Substantia nigra (tissue), 51 donors: ENCODE measurements at places on chromosomes 5 and 9.
A peak's percentile ranks its signal among the peaks of the same experiment; 100 is the strongest.

GRCh38 chr5:119333421-119333851 is 22.4 kb upstream of the TNFAIP8 start:
- no peak for DNase-seq

- DNase-seq = no peak
Observed at GRCh38 chr9:75451045-75451444, 362.7 kb downstream of the OSTF1 start.

GRCh38 chr5:123097483-123097870 is 8.4 kb downstream of the PRDM6 start:
- DNase-seq = no peak

DNA sequence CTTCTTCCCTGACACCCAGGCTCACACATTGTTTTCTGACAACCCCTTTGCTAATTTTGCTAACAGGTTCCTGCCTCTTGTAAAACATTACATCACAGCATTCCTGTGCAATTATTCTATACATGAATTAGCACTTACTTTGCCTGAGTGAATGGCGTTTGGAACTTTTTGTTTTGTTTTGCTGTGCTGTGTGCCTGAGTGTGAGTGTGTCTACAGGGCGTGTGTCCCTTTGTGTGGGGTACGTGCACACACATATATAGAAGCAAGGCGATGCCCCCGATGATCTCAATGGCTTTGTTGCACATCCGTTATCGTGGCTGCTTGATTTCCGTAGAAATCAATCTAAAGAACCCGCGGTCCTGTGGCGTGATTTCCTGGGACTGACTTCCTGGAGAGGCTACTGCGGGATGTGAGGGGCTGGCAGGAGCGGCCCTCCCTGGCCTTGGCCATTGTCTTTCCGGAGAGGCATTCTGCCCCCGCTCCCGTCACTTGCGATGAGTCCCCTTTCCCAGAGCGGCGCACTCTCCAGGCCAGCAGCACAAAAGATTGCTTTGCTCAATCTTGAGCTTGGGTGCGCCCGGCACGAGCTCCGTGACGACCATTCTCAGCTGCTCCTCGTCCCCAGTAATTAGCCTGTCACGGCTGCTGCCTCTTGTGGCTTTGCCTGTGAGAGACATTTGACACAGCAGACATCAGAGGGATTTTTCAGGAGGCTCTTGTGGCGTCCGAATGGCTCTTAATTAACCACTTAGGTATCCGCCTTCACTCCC is 398.1 kb upstream of the IRX1 start:
- peak; percentile 9 for DNase-seq
